ENCODE measurements at places on chromosomes 3 and 15.
A peak's percentile ranks its signal among the peaks of the same experiment; 100 is the strongest.

- DNase-seq, result no peak
Observed at GRCh38 chr15:79408041-79408440, 24.1 kb upstream of the MINAR1 start.

DNA sequence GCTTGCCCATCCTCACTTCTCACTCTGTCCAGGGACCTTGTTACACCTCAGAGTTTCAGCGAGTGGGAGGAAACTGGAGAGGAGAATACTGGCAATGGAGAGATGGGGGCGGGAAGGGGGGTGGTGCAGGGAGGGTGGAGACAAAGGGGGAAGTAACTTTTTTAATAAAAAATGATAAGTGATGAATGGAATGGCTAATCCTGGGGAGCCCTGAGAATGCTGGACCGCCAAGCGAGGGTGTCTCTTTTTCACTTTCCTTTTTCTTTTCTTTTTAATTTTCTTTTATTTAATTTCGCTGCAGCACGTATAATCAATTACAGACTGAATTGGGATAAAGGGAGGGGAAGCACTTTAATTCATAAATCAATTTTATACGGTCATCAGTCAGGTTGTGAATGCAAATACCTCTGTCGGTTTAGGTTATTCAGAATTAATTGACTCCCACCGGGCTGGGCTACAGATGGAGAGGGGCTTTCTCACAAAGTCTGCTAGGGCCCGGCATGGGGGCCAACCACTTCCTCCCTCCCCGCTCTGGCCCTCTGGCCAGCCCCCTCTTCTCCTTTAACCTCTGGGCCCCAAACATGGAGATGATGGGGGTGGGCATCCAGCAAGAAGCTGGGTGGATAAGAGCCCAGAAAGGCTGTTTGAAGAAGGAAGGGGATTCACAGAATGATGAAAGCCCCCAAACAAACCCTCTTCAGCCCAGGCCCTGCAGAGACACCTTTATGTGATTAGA, 106.8 kb upstream of the BOC start:
- DNase-seq, result peak; percentile 14

GRCh38 chr3:127536830-127537812, 53.4 kb downstream of the TPRA1 start:
- DNase-seq, result peak; percentile 21

DNA sequence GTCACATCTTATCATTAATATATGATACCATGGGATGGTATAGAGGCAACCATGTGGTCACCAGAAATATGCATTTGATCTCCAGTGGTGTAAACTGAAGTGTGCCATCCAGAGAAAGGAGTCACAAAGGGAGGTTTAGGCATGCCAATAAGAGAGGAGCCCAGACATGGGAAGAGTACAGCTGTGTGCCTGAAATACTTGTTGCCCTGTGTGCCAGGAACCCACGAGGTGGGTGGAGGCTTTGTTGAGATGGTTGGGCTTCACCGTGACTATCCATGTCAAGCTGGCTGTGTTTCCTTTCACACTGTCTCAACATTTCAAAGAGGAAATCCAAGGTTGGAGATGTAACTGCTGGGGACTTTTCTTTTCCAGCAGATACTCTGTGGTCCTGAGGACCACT, 43.5 kb downstream of the CACNA2D3 start:
- DNase-seq, result no peak

DNA sequence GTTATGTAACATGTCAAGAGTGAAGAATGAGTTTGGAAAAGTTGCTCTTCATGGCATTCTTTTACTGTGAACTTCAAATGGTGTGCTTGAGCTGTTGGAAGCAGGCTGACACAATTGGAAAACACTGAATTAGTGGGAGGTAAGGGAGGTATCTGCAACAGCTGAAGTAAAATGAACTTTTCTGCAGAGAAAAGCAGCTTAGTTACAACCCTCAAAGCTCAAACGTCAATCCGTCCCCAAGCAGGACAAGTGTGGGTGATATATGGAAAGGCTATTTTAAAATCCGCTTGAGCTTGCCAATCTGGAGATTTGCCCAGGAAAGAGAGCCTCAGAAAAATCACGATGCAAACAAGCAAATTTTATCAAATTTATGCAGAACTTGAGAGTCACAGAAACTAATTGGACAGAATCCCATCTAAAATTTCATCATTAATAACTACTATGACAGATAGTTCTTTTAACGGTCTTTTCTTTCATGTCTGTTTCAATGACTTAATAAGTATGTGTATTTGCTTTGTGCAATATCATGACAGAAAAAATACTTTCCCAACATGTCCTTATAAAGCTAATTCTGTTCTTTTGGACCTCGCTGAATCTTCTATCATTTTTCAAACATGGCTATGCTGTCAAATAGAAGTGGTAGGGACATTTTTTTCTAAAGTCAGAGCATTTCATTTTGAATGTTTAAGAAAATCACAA, 266.6 kb upstream of the SLITRK3 start:
- no peak for DNase-seq

DNA sequence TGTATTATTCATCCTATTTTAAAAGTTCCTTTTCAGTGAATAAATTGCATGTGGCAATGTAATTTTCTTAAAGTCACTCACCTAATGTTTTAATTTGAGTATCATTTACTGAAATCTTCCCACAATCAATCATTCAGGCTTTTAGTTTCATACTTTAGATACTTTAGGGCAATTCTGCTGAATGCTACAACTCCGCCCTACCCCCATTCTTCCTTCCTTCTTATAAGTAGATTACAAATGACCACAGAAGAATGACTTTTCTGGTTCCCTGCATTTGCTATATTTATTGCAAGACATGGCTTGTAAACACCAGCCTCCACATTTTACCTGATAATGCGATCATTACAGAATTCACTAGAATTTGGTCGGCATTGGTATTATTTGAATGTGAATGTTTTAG, 1061.9 kb downstream of the FHIT start:
- DNase-seq, result no peak

GRCh38 chr15:66498501-66499386, 1.2 kb upstream of the SNAPC5 start:
- DNase-seq, result no peak

DNA sequence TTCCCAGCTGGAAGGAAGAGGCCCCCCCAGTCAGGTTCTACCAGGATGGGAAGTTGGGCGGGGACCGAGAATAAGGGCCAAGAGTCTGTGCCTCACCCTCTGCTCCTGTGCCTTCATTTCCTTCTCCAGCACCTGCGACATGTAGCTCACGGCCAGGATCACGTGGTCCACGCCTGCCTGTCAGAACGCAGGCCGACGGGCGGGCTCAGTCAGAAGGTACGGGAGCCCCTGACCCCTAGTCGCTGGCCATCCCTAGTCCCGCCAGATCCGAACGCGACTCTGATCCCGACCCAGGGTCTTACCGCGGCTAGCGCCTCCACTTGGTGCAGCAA, 489 bp downstream of the GMPPB start:
- DNase-seq, result peak; percentile 45

DNA sequence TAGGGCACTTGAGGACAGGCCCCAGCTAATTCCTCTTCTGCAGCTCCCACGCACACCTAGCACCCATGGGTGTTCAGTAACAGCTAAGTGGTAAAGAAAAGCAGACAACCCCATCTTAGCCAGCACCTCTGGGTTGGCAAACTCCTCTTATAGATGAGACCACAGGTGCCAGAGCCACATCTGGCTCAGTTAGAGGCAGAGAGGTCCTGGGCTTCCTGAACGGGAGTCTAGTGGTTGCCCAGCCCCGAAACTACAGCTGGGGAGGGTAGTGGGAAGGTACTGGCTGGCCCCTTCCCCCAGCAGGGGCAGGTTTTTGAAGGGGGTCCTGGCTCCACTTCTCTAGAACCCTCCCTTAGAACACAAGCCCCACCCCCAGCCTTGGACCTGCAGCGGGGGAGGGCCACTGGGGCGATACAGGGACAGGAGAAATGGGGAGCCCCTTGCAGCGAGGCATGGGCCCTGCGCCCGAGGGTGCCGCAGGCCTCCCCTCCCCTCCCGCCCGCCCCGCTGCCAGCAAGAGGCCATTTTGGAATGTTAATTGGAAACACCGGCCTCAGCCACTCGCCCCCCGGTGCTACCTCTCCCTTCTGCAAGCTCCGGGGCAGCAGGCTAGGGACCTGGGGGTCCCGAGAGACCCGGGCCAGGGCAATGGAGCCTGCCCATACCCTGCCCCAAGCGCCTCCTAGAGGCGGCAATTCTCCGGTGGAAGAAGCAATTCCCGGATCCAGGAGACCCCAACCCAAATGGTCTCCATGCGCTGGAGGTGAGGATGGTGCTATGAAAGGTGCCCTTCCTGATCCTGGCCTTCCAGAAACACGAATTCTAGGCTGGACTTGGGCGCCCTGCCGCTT, 1.5 kb downstream of the DUSP7 start:
- peak; percentile 58 for DNase-seq

- DNase-seq, result no peak
Observed at GRCh38 chr3:194189243-194189791, 53.4 kb downstream of the HES1 start.

GRCh38 chr3:30256474-30256873, 349.9 kb upstream of the TGFBR2 start:
- no peak for DNase-seq

DNA sequence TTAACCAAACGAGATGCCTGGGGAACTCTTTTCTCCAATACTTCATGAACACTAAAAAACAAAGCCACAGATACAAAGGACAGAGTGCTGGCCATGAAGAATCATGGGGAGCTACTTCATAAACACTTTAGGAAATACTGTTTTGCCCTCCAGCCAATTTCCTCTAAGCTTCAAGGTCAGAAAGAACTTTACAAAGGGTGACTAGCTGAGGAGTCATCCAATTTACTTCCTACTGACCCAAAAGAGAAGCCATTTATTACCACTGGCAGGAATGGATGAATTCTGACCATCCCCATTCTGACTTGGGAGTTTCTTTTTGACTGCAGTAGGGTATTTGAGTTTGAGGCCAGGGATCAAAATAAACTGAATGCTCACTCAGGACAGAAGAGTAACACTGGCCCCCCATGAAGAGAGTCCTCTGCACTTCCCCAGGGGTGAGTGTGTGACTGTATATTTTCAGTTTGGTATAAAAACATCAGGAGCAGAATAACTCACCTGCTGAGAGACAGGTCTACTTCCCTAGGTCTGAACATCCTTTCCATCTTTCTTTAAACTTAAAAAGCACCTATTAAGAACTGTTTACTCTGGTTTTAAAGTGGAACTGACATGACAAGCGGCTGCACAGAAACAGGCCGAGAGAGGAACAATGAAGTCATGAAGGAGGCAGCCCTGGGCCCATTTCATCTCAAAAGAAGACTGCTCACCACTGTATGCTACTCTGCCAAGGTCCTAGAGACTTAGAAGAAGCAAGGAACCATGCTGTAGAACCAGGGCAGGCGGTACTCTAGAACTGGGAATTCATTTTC, 203.6 kb downstream of the TNIK start:
- no peak for DNase-seq

GRCh38 chr3:19735111-19735510, 198.9 kb downstream of the EFHB start:
- DNase-seq, result no peak

- no peak for DNase-seq
Observed at GRCh38 chr3:188869628-188870027, 302.1 kb upstream of the TPRG1 start.

- no peak for DNase-seq
Observed at GRCh38 chr15:69783211-69783610, 314.5 kb downstream of the TLE3 start.

- DNase-seq, result no peak
Observed at GRCh38 chr3:4597208-4597985, 104.2 kb downstream of the ITPR1 start.

- no peak for DNase-seq
Observed at GRCh38 chr3:168709073-168709472, 613.3 kb upstream of the GOLIM4 start.

DNA sequence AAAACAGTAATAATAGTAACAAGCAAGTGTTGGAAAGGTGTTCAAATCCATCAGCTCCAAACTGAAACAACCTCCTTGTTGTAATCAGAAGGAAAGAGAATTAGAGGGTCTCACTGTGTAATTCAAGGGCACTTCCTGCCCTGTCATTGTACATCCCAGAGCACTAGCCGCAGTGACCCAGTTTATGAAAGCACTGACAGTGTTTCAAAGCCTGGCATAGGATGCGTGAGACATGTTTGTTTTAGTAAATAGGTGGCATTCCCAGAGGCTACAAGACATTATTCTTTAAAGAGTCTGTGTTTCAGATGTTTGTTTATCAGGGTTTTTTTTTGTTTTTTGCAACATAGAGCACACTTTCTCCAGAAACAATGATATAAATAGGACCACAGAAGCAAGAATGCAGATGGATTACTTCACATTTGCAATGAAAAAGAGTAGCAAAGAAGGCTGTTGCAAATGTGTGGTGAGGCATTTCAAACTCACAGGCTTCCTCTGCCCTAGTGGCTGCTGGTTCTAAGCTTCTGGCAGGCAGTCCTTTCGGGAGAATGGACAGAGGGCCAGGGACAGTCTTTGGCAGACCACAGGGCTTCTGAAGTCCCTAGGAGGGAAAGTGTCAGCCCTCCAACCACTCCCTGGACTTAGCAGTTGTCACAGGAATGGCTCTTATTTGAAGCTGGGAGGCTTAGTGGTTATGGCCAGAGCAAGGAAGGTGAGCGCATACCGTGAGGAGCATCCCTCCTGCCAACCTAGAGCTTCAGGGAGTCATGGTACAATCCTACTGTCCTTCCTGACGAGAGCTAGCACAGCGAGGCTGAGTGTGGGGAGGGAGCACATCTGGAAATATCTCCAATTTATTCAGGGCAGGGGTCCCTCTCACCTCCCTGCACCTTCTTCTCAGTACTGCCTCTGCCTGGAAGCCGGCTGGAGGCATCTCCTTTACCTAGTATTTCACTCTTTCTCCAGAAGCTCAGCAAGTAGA, 31.4 kb upstream of the TIPARP start:
- DNase-seq, result no peak

GRCh38 chr15:53404930-53405493, 354.5 kb downstream of the WDR72 start:
- DNase-seq, result no peak

DNA sequence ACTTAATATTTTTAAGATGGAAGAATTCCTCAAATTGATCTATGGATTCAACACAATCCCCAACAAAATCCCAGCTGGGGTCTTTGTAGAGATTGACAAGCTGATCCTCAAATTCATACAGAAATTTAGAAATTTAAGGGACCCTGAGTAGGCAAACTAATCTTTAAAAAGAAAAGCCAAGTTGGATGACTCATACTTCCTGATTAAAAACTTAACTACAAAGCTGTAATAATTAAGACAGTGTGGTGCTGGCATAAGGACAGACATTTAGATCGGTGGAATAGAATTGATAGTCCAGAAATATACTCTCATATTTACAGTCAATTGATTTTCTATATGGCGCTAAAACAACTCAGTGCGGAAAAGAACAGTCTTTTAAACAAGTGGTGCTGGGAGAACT, 11.6 kb downstream of the FAM162A start:
- no peak for DNase-seq

DNA sequence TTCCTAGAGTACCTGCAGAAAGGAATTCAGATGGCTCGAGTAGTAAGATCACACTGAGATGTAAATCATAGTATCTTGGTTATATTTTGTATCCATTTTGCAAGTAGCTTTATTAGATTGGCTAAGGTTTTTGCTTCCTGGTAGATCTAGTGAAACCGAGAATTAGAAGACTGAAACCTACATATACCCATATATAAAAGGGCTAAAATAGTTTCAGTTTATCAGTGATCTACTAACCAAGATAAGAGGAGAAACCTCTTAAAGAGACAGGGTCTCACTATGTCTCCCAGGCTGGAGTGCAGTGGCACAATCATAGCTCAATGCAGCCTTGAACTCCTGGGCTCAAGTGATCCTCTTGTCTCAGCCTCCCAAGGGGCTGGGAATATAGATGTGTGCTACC, 135.3 kb downstream of the PCCB start:
- no peak for DNase-seq

- DNase-seq, result no peak
Observed at GRCh38 chr3:171242951-171243350, 216.4 kb upstream of the SLC2A2 start.

- no peak for DNase-seq
Observed at GRCh38 chr3:192830291-192831110, 87.2 kb downstream of the MB21D2 start.

Measured in WTC11 (cell line).